Stimulated activated naive CD4-positive, alpha-beta T cell treated with Interleukin-2 at 50 U/mL for 16 hours (primary cell): ENCODE measurements at places on chromosomes 13 and 19.

GRCh38 chr19:17620696-17621095, 65.2 kb downstream of the COLGALT1 start:
- DNase-seq: no peak

GRCh38 chr13:99124794-99125316, 75.8 kb upstream of the UBAC2 start:
- DNase-seq: no peak

DNA sequence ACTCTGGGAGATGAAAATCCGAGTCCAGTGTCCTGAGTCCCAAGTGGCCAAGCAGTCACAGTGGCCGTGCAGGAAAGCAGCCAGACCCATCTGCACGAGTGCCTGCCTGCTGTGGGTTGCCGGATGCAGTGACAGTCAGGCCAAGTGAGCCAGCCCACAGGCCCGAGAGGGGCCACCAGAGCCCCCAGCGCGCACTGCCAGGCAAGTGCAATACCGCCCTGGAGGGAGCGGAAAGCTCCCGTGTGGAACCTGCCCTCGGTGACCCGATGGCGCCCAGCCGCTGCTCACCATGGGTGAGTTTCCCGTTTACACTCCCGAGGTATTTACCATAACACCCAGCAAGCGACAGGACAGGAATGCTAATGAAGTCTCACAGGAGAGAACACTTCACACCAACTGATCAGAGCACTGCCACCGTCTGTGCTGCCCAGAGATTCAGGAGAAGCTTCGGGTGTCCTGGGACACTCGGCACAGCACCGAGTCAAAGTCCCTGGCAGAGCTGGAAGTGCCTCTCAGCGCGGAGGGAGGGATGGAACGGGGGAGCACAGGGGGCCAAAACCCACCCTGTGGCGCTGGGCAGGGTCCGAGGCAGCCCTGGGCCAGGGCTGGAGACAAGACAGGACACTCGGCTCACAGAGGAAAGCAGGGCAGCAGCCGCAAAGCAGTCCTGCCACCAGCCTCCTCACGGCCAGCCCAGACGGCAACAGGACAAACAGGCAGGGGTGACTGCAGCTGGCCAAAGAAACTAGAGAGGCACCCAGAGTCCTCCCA, 21.3 kb upstream of the TINCR start:
- no peak for DNase-seq

GRCh38 chr13:51539887-51540286, 44.4 kb upstream of the WDFY2 start:
- no peak for DNase-seq

- DNase-seq: peak; percentile 66
Observed at GRCh38 chr19:6802336-6803035, 30.0 kb downstream of the VAV1 start.

DNA sequence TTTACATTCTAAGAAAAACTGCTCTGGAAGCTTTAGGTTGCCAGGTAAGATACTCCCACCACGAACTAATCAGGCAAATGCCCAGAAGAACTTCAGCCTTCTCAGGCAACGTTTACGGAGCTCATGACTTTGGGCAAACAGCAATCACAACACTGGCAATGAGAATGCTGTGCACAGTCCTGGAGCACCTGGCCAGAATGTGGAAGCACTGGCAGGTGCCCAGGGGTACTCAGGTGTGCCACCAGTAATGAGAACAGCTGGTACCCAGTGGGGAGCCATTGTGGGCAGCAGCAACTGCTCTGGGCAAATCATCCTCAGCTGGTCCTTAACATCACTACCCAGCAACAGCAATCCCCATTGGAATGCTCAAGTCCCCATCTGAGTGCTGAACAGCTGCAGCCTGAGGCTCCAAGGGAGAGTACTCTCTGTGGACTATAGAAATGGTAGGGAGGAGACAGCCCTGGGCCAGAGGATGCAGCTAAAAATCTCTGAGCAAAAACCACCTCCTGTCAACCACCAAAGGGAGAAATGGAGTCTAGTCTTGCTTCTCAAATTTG, 210.0 kb downstream of the FOXO1 start:
- no peak for DNase-seq

DNA sequence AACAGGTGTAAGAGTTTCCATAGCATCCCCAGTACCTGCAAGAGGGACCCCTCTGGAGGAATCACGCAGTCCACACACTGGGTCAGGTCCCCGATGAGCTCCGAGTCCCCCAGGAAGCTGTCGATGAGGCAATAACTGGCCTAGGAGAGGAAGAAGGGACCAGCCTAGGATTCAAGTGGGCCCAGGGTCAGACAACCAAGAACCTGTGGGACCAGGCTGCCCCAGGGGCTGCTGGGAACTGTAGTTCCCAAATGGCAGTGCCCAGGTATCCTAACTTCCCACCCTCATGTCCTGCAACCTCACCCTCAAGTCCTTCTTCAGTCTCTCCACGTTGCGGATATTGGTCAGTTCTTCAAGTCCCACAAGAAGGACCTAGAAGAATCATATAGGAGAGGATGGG, 1.8 kb downstream of the FUZ start:
- no peak for DNase-seq

DNA sequence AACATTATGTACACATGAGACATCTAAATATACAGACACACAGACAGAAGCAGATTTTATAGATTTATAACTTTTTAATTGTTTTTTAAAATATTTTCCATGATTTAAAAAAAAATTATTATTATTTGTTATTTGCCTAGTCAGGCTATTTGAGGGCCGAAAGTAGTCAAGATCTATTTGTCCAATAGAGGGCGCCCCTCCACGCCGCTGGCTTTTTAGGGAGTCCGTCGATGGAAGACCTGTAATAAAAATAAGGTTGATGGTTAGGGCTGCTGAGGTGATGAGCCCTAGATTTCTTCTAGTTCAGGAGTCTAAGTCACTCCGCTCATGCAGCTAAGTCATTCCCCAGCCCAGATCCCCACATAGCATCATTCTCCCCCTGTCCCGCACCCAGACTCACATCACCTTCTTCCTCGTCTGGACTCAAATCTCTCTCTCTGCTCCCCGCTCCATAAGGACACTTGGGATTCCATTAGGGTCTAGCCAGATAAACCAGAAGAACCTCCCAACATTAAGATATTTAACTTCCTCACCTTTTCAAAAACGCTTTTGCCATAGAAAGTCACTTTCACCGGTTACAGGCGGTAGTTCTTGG, 33.9 kb upstream of the CEACAM21 start:
- DNase-seq: peak; percentile 73

DNA sequence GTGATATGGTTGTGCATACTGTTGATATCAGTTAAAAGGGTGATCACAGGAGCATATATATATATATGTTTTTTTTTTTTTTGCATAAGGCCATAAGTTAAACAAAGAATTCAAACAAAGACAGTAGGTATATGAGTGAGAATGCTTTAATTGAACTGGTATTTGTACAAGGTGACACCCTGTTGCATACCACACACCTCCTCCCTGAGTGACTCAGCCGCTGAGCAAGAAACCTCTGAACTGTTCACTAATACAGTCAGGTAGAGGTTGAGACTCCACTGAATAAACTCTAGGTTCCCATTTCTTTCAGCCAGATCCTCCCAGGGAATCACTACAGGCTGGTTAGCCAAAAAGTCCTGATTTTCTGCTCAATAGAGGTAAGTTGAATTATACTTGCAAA, at the start of gene SCEL:
Gene SCEL (plus strand): TSS at position 259 of the 400 bp plus-strand sequence. CDS start 20,170 bp downstream, outside the sequence.
- no peak for DNase-seq

- peak; percentile 63 for DNase-seq
Observed at GRCh38 chr19:1470305-1471009, 8.6 kb downstream of the C19orf25 start.

DNA sequence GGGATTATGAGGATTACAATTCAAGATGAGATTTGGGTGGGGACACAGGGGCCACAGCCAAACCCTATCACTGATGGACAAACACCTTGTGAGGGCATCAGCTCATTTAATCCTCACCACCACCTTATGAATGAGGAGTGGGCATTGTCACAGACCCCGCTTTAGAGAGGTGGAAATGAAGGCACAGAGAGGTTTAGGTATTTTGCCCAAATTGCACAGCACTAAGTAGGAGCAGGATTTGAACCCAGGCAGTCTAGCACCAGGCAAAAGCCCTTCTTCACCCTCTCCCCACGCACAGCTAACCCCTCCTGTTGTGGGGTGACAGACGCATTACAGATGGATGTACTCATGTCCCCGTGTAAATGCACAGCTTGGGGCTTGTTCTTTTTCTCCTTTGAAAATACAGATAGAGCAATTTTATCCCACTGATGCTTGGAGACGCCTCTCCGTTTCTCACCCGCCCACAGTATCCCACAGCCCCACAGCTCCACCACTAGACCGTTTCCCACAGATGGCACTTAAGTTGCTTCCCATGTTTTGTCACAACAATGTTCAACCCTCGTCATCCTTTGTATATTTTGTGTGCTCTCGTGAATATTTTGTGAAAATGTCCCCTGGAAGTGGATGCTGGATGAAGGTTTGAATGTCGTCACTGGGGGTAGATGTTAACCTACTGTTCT, 48.2 kb downstream of the ANKRD10 start:
- DNase-seq: no peak

DNA sequence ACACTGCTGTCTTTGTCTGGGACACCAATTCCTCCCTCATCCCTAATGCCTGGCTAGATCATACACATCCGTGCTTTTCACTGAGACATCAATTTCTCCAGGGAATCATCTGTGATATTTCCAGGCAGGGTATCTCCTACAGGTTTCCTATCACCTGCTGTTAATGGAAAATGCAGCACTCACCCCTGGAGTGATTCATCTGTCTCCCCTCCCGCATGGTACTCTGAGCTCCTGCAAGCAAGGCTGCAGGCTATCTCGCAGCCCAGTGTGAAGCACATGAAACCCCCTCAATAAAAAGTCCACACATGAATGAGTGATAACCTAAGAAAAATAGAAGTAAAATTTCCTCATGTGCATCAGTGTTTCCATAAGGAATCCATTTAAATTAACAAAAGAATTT, 38.5 kb downstream of the SERTM1 start:
- DNase-seq: no peak

GRCh38 chr13:86572115-86572514, 772.9 kb upstream of the SLITRK6 start:
- no peak for DNase-seq

DNA sequence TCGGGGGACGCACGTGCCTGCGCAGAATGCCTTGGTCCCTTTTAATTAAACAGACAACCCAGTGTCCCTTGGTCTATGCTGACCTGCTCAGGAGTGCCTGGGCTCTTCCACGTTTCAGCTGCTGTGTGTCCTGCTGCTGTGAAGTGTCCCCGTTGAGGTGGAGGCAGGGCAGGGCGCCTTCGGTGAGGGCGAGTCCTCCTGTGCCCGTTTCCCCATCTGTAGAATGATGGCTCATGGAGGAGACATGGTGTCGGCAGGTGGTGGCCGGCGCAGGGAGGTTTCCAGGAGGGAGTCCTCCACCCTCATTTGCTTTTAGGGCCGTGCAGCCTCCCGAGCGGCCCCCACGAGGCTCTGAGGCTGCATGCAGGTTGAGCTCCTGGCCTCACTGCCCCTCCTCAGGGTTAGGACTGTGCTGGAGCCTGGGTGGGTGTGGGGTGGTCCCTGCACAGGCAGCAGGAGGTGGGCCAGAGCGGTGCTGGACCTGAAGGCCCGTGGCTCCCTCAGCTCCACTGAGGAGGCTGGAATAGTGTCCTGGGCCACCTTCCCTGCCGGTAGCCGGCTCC, 8.8 kb downstream of the STK11 start:
- no peak for DNase-seq

DNA sequence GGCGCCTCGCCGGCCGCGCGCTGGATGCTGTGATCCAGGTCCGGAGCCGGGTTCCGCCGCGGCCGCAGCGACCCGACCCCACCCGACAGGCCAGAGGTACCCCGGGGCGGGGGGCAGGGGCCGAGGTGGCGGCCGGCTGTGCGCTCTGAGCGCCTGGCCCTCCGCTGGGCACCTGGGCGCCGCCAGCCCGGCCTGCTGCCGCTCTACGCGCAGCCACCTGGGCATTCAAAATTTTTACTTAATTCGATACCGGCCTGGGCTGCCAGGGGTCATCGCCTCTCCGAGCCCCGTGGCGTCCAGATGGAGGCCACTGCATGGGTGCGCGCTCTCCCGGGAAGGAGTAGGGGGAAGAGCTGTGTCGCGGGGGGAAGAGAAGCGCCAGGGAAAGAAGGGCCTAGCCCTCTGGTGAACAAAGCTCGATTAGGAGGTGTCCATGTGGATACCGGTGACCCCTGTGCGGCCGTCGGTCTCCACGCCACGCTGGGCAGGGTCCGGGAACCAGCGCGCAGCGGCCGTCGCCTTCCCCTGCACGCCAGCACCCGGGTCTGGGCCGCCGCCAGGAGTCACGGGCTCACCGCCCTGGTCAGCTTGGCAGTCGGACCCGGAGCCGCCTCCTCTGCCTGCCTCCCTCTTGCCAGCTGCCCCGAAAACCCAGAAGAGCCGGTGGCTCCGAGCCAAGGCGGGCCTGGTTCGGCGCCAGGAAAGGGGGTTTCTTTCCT, 666 bp downstream of the BIVM start:
- no peak for DNase-seq

DNA sequence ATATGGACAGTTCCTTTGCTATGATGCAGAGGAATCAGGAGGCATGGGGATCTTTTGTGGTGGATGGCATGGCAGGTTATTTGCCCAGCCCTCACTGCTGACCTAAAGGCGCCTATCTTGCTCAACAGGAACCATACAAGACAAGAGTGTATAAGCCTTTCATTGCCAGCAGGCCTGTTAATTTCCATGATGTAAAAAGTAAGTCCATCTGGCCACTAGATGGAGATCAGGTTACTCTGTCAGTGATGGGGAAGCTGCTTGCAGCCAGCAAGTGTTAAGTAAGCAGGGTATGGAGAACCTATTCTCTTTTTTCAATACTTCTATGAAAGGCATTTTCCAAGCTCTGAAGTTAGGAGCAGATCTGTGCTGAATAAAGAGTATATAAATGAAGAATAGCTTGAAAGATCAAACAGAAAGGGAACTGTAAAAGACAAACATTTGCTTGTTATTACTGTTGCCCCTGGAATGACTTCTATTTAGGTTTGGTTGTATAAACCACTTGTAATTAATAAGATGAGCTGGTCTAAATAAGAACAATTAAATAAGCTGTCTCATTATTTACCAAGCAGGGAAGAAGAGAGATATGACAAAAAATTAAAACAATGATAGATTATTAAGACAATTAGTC, 210.9 kb downstream of the RGCC start:
- no peak for DNase-seq

- no peak for DNase-seq
Observed at GRCh38 chr19:738509-739128, 12.3 kb upstream of the MISP start.

DNA sequence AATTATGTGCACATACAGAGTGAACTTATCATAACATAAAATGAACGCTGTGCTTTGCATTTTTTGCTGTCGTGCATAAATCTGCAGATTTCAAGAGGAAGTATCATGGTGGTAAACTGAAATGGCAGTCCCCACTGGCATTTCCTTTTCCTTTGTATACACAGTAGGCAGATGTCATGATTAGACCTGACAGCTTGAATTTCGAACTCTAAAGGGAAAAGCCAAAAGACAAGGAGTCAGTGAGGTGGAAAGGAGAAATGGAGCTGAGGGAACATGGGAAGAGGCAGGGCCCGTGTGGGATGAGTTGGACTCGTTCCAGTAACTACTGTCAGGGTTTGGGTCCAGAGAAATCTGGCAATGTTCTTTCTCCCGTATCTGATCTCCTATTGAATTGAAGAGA, 454.1 kb upstream of the SGCG start:
- DNase-seq: no peak
